ENCODE measurements at places on chromosomes 13 and 19. TPM values are rescaled to one million over a fixed set of nuclear protein-coding genes. Genes with fewer than 3 reads are reported as not detected.

The LHB gene
- polyA plus RNA-seq, result not detected

DNA sequence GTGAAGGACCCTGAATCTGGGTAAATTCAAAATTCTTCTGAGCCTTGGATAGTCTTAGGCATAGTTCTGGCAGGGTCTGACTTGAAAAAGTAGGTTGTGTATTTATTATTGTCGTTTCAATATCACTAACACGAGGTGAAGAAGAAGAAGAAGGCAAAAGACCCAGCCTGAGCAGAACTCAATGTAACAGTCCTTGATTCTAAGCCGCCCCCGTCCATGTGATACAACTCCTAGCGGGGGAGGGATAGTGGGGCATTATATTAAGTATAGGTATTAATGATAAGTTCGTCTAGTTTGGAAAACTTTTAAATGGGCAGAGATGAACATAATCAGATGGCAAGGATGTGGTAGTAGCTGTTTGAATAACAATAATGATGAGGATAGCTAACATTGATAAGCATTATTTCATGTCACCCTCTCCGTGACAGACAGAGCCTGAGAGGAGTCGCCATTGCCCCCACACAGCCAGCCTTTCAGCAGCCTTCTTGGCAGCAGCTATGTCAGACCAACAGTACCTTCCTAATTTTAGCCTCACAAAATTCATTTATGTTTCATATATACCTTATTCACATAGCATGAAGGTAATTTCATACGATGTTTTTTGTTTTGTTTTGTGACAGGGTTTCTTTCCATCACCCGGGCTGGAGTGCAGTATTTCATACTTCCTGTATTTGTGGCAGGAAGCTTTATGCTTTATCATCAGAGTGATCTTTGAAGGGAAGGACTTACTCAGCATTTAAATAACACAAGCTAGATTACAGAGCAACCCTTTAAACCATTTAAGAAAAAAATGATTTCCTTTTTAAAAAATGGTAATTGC, 64.4 kb upstream of the NPAS1 start:
- no peak for DNase-seq

DNA sequence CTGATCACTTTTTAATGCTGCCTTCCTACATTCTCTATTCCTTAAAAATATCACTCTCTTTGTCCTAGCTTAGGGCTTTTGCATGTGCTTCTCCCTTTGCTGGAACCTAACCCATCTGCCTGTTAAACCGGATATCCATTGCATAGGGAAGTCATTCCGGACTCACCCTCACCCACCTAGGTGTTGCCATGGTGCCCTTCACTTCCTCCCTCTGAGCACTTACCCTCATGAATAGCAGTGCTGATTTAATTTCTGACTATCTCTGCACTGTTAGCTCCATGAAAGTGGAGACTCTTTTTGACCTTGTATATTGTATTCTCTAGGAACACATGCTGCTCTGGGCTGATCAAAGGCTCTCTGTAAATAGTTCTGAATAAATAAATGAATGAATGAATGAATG, 401.9 kb downstream of the PCDH20 start:
- no peak for DNase-seq

DNA sequence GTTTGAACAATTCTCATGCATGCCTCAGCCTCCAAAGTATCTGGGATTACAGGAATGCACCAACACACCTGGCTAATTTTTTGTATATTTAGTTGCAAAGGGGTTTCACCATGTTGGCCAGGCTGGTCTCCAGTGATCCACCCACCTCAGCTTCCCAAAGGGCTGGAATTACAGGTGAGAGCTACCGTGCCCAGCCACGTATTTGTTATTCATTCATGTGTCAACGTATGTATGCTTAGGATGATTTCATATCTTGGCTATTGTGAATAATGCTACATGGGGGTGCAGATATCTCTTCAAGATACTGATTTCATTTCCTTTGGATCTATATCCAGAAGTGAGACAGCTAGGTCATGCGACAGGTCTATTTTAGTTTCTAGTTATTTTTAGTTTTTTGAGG, 113.4 kb downstream of the TSHZ3 start:
- no peak for DNase-seq

DNA sequence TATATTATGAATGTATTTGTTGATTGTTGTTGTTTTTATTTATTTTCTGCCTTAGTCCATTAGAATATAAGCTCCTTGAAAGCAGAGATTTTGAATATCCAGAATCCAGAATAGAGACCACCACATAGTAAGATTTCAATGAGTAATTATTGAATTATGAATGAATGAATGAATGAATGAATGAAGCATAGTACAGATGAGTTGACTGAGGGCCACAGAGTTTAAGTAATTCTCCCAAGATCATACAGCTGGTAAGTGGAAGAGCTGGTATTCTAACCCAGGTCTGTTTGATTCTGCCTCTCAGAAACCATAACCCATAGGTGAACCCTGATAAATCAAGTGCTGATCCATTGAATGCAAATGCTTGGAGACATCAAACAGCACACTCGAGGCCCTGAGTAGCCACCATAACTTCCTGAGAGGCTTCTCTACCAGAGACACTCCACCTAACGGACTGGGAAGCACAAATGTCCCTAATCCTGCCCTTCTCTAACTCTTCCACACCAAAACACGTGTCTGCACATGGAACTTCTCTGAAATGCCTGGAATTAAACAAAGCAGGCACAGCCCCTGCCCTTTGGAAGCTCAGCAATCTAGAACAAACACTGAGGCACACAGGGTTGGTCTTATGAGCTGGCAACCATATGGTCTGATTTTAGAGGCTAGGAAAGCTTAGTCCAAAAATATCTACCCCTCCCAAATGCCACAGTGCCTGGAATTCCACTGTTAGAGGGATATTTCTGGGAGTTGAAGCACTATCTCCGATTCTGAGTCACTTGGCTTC, 190.1 kb downstream of the FOXO1 start:
- no peak for DNase-seq

DNA sequence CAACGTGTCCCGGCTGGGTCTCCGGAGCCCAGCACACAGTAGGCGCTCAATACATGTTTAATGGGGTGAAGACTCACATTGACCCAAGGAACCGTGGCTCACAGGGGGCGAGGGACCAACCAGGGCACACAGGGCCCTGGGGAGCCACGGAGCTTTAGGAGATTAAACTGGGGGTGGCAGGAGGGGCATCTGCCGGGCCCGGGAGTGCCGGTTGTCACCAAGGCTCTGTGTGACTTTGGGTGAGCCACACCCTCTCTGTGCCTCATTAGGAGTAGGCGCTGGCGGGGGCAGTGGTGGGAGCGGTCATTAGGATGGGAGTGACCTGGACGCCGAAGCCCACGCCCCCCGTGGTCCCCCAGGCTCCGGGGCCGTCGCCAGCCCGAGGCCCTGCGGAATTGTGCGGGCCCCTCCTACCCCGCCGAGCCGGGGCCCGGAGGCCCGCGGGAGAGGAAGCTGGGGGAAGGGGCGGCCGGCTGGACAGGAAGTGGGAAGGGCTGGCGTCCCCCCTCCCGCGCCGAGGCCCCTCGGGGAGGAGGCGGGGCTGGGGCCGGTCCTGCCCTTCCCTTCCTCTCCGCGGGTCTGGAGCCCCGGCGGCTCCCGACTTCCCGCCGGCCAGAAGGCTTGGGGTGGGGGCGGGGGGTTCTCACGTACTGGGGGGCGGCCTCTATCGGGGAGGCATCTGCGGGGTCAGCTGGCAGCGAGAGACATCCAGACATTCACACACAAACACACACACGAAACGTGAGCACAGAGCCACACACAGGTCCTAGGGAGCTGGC, 1.8 kb upstream of the SSBP4 start:
- DNase-seq, result no peak

DNA sequence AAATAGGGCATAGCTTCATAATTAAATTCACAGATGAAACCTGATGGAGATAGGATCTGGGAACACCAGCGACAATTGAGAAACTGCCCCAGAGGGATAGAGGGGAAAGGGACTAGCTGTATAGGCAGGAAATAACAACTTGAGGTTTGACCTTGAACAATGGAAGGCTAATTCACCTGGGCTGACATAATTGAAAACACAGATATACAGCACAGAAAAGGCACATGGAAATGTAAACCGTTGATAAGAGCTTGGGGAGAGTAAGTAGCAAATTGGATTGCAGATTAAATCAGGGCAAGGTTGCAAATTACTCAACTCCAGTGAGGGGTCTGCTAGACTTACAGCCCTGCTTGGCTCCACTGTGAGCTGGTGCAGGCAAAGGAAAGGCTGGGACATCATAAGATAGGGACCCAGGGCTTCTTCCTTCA, 246.7 kb downstream of the DLEU7 start:
- no peak for DNase-seq

GRCh38 chr13:45548281-45548680, 67.3 kb downstream of the ERICH6B start:
- no peak for DNase-seq

The NCAN gene
- polyA plus RNA-seq, result not detected

The GPC6 gene
- polyA plus RNA-seq, result 41.1 TPM

The CTXN1 gene
- polyA plus RNA-seq, result 2.2 TPM

The KRTDAP gene
- not detected for polyA plus RNA-seq

The SLC27A1 gene
- 9.4 TPM for polyA plus RNA-seq

The RPS5 gene
- polyA plus RNA-seq, result 1,927 TPM

- no peak for DNase-seq
Observed at GRCh38 chr19:22595918-22596341, 38.2 kb upstream of the ZNF492 start.

- DNase-seq, result no peak
Observed at GRCh38 chr13:37944869-37945442, 75.4 kb upstream of the TRPC4 start.

The PTH2 gene
- not detected for polyA plus RNA-seq

The ZNF418 gene
- polyA plus RNA-seq, result 3.1 TPM

The UBE2L5 gene
- 0.81 TPM for polyA plus RNA-seq

The SIRT2 gene
- 61.3 TPM for polyA plus RNA-seq

The CRB3 gene
- polyA plus RNA-seq, result not detected

- DNase-seq, result no peak
Observed at GRCh38 chr19:10104130-10104513, 1.6 kb upstream of the ANGPTL6 start.

The KLK13 gene
- not detected for polyA plus RNA-seq

The TMPRSS9 gene
- not detected for polyA plus RNA-seq

- DNase-seq, result no peak
Observed at GRCh38 chr13:64697226-64697625, 2532.9 kb downstream of the PCDH9 start.

DNA sequence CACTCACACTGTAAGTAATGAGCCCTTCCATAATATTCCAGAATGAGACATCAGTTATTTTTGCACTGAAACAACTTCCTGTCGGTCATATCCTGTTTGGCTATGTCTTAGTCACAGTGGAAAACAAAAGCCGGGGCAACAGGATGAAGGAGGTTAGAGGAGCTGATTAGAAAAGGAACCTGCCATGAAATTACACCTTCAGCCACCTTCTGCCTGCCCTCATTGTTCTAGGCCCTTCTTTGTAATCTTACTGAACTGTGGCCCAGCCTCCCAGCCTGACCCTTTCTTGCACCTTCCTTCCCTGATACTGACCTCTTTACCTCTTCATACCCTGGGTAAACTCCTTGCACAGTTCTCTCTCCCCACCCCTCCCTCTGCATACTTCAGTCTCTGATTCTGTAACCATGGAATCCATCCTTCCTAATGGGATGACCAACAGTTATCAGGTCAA, 67.3 kb downstream of the DOCK9 start:
- no peak for DNase-seq

The ZNF358 gene
- 20.7 TPM for polyA plus RNA-seq

The ZNF808 gene
- 7.7 TPM for polyA plus RNA-seq

DNA sequence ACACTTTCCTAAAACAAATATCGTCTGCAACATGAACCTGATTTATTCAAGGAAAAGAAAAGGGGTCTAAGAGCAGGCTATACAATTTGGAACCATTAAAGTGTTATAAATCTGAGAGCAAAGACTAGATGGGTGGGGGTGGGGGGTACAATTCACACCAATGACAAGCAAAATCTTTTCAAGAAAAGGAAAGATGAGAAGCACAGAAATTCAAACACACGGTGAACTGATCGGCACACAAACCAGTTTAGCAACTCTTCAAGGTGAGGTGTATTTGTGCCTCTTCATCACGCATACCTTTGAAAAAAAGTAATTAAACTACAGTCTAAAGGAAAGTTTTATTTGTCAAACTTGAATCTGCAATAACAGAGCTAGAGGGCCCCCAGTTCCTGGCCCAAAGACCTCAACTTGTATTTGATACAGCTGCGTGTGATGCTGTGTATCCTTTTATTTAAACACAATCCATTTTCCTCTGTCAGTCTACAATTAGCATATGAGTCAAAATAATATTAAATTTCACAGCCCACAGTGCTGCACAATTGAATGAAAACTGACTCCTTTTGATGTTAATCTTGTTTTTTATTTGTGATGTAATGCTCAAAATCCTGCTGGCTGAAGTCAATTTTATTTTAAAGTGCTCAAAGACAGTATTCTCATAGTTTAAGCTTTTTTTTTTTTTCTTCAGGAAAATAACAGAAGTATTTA, 14.2 kb downstream of the EFNB2 start:
- DNase-seq, result no peak

DNA sequence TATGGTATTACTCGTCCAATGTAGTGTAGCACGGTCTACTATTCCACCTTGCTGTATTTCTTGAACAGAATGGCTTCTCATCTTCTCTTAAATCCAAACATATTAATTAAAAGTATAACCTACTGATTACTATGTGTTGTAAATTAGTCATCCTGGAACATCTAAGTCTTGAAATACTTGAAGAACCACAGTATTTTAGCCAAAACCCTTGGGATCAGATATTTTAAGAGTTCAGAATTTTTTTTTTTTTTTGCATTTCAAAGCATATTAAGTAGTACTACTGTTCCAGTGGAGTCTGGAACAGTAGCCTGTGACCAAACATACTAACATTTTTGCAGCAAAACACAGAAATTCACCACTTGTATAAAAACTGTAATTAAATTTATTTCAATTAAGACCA, 30.1 kb downstream of the ZC3H13 start:
- no peak for DNase-seq

- DNase-seq, result no peak
Observed at GRCh38 chr13:46403851-46404732, 17.0 kb upstream of the RUBCNL start.

The PRSS57 gene
- not detected for polyA plus RNA-seq

The SIGLEC7 gene
- not detected for polyA plus RNA-seq
